LNCaP clone FGC (cell line): ENCODE measurements at places on chromosomes 3 and 15.

DNA sequence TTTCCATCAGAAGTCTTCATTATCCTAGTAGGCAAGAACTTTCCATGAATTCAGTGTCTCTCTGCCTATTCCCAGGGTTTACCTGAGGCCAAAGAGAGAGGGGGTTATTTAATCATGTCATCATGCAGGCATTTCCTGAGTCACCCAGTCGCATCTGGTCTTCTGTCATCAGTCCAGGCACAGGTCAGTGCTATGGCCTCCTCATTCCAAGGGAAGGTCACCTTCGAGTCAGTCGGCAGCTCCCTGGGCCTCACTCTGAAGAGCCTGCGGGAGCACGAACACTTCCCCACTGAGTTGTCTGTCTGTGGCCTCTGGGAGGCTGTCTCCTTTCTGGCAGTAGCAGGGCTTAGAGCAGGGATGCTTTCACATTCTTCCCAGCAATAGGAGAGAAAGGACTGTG, 26.2 kb upstream of the LRTM1 start:
- no peak for DNase-seq

GRCh38 chr3:115977866-115978265, 354.6 kb downstream of the GAP43 start:
- no peak for DNase-seq

DNA sequence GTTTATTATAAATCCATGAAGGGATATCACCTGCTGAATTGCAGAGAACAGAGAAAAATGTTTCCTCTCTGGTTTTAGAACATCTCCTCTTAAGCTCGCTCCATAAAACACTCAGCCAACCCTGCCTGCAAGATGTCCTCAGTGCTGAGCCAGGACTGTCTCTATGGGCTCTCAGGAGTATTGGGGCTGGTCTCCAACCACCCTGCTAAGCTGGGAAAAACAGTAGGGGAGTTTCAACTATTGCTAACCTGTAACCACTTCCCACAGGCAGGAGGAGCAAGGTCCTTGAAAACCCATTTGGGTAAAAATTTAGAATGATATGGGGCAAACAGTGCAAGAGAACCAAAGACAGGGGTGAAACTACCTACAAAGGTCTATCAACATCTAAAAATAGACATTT, 34.3 kb downstream of the MYO1E start:
- DNase-seq: no peak

DNA sequence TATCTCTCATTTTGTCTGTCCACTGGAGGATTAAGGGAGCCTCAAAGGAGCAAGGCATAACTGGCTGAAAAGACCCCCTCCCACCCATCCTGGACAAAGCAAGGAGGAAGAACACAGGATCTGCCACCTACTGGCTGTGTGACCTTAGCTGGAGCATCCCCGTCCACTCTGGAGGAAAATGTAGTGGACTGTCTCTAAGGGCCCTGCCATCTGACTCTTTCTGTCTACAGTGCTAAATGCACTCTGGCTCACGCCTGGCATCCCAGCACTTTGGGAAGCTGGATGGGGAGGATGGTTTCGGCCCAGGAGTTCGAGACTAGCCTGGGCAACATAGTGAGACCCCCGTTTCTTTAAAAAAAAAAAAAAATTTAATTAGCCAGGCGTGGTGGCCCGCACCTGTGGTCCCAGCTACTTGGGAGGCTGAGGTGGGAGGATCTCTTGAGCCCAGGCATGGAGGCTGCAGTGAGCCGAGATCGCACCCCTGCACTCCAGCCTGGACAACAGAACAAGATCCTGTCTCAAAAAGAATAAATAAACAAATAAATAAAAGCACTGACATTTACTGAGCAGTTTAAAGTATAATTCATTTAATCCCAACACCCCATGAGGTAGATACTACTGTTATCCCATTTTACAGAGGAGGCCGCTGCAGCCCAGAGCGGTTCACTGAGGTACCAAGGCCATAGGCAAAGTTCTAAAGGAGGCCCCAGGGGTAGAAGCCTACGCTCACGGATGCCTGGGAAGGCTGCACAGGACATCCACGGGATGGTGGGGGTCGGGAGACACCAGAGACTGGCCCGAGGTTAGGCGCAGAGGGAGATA, 1.1 kb downstream of the TBC1D2B start:
- DNase-seq: no peak

GRCh38 chr15:65248511-65249255, 37.4 kb upstream of the CILP start:
- DNase-seq: no peak

DNA sequence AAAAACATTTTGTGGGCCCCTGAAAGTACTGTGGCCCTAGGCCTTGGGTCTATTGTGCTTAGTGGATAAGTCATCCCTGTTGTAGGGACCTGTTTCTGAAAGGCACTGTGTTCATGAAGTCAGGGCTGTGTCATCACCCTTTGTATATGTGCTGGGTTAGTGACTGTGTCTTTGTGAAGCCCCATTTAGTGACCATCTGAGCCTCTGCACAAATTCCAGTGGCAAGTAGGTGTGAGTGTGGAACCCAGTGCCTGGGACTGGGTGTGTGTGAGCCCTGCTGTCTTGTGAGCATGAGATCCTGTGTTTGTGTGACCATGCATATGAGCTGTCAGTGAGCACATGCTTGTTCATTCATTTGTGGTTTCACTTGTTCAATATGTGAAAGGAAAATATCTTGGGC, 1.2 kb upstream of the HYAL1 start:
- no peak for DNase-seq

DNA sequence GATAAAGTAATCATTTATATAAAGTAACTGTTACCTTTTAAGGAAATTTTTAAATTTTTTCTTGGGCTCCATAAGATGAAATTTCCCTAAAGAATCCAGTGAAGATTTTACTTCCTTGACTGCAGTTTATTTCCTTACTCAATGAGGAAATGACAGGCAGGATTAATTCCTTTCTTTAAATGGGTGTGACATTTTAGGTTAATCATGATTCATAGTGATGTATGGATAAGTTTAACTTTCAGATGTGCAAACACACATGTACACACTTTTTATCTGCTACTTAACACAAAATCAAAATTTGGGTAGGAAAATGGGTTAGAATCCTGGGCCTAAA, 11.2 kb upstream of the LEO1 start:
- no peak for DNase-seq

GRCh38 chr3:14305324-14305723, 97.1 kb upstream of the SLC6A6 start:
- DNase-seq: no peak
